ENCODE measurements at places on chromosomes 13 and 19.

- DNase-seq: peak; percentile 7
Measured at GRCh38 chr13:101474419-101474957, 22.0 kb downstream of the ITGBL1 start.

- no peak for DNase-seq
Measured at GRCh38 chr13:38167164-38167822, 182.4 kb upstream of the UFM1 start.

DNA sequence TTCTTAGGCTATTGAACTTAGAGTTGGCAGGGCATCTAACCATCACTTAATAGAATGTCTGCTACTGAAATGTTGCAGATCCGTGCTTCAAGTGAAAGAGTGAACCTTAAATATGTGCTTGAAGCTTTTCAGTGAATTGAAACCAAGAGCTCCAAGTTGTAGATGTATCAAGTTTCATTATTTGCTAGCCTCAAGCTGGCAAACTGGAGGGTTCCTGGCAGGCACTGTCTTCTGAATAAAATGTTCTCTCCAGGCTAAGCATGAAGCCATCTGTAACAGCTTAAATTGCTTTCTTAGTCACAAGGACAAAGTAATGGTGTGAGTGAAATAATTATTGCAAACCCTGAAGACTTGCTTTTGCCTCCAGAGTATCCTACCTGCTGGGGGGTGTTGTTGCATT lies 415.0 kb upstream of the SPRY2 start:
- DNase-seq: no peak

DNA sequence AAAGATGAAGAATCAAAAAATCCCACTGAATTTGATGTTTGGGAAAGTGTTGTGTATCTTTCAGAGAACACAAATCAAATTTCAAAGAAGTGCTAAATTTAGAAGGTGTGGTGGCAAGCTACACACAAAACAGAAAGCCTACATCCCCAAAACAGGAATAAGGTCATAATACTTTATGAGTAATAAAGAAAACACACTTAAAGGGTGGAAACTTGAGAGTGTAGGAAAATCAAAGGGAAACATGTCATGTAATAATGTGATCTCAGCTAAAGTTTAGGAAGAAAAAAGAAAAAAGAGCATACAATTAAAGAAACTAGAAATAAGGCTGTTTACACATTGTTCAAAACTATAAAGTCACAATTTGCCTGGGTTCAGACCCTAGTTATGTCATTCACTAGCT lies 668.7 kb downstream of the PCDH17 start:
- DNase-seq: no peak

- DNase-seq: no peak
Measured at GRCh38 chr19:14318873-14319272, 62.4 kb upstream of the ADGRE5 start.

GRCh38 chr13:32976912-32977311 lies 39.3 kb upstream of the KL start:
- no peak for DNase-seq

- DNase-seq: no peak
Measured at GRCh38 chr13:27922883-27923612, 3.2 kb downstream of the PDX1 start.

- no peak for DNase-seq
Measured at GRCh38 chr13:103328899-103329298, 262.7 kb upstream of the SLC10A2 start.

GRCh38 chr19:18503337-18503970 lies 18.4 kb downstream of the ELL start:
- DNase-seq: no peak

DNA sequence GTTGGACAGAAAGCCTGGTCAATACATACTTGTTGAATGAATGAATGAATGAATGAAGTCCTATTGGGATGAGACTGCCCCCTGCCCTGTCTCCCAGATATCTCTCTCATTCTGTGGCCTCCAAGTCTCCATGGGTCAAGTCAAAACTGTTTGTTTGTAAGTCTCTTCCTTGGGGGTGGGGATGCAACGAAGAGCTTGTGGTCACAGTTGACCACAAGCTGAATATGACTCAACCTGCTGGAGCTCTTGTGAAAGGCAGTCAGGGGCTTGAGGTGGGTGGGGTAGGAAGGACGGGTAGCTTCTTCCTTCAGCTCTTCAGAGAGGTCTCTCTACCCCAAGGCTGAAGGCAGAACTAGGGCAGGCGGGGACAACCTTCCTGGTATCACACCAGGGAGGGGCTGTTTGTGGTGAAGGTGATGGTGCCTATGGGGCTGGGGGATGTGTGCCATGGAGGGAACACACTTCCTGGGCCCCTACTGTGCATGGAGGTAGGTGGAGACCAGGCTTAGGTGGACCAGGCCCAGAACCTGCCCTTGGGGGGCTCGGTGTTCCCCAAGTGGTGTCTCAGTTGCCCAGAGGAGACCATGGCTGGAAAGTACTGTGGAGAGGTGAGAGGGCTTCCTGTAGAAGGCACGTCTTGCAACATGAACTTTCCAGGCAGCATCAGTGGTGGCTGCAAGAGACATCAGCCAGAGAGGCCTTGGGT lies 8.0 kb downstream of the MYO1F start:
- no peak for DNase-seq
